ENCODE measurements at places on chromosomes 3 and 15.

GRCh38 chr3:55333046-55333445 is 154.1 kb downstream of the WNT5A start:
- DNase-seq = no peak

DNA sequence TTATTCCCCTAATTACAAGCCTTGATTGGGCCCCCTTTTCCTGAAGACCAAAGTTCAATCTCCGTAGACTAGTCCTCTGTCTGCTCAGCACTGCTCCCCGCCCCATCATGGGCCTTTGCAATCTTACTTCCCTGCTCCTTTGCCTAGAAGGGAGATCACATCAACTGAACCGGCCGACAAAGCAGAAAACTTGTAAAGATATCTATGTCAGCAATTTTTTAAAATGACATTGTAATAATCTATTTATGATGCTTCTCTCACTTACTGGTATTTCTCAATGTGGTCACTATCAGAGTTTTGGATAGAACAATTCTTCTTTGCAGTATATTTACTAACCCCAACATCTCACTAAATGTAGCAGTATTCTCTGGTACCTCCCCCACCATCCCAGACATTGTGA is 17.3 kb downstream of the ANAPC13 start:
- DNase-seq = no peak

GRCh38 chr3:100019719-100020118 is 94.6 kb downstream of the FILIP1L start:
- no peak for DNase-seq

DNA sequence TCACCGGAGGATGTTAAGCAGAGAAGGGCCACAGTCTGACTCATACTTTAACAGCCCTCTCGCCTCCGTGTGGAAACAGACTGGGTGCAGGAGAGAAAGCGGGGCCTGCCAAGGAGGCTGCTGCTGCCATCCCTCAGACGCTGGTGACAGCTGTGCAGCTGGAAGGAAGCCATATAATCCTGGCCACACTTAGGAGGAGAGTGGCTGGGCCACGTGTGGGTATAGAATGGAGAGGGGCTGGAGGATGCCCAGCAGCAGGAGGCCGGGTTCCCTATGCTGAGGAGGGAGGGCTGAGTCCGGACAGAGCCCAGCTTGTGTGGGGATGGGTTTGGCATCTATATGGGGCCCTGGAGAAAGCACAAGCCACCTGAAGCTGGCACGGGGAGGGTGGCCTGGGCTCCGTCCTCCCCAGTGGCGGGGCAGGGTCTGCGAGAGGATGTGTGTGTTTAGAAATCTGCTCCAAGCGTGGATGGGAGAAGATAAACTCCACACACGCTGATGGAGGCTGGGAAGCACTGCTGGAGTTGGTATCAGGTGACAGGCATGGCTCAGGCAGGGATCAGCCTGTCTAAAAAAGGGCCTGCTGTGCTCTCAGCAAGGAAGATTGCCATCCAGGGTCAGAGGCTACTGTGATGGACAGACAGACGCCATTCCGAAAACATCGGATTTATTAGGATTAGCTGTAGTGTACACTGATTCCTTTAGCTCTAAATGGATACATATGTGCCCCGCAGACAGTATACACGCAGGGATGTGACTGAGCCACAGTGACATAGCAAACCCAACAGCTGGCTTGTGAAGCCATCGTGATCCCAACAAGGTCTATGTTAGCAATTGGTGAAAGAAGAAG is 15.9 kb downstream of the ABTB1 start:
- no peak for DNase-seq

DNA sequence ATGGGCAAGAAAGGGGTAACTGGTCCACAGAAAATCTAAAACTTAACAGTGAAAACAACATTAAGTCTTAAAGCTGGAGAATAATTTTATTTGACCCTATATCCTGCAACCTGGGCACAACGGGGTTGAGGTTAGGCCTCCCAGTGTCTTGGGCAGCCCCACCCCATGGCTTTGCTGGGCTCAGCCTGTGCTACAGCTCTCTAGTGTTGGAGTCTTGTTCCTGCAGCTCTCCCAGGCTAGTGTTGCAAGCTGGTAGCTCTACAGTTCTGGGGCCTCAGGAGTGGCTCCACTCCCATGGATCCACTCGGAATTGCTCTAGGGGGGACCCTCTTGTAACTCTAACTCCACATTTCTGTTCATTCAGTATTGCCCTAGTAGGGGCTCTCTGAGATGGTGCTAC is 24.9 kb upstream of the GNB4 start:
- no peak for DNase-seq

DNA sequence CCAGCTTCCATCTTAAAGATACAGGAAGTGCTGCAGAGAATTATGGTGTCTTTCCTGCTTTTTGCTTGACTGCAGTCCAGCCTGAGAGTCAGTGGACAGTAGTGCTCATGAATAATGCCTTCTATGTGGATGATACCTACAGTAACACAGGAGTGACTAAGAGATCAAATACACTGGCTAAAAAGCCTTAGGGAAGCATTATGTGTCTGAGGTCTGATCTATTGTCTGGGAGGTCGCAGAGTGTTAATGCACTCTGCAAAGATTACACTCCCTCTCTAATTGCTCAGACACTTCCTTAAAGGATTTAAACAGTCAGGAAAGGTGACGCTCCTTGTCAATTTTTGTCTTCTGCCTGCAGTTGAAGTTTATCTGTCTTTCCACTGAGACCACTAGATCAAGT is 183.6 kb downstream of the MCTP2 start:
- DNase-seq = no peak
